Stimulated activated CD8-positive, alpha-beta memory T cell treated with anti-CD3 and anti-CD28 coated beads, Interleukin-7, amount 100 ng/mL, for 1 hour (primary cell): ENCODE measurements at places on chromosomes 7 and 10.
A peak's percentile ranks its signal among the peaks of the same experiment; 100 is the strongest.

DNA sequence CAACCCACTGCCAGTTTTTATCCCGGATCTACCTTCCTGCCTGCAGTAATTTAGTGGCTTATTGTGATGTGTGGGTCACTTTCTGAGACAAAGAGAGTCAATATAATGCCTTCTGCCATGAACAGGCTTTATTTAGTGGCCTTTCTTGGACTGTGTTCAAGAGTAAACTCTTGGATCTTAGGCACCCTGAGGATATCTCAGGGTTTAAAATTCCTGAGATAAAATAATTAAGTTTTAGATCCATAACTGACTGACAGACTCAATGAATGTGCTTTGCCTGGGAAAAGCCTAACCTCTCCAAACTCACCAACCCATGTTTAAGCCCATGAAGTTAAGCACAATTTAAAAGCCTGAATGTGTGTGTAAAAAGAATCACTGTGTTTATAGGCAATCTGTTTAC is 564.3 kb downstream of the LRMDA start:
- no peak for DNase-seq

DNA sequence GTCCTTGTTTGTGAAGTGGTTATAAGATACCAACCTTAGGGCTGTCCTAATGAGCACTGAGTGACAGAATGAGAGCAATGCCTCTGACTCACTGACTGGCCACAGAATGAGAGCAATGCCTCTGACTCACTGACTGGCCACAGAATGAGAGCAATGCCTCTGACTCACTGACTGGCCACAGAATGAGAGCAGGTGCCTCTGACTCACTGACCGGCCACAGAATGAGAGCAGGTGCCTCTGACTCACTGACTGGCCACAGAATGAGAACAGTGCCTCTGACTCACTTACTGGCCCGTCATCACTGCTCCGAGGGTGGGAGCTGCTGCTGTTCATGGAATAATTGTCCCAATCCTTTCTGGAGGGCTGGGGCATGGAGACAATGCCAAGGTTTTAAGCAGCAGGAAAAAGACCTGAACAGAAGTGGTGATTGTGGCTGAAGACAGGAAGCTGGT is 265.2 kb upstream of the PPP2R2D start:
- no peak for DNase-seq

DNA sequence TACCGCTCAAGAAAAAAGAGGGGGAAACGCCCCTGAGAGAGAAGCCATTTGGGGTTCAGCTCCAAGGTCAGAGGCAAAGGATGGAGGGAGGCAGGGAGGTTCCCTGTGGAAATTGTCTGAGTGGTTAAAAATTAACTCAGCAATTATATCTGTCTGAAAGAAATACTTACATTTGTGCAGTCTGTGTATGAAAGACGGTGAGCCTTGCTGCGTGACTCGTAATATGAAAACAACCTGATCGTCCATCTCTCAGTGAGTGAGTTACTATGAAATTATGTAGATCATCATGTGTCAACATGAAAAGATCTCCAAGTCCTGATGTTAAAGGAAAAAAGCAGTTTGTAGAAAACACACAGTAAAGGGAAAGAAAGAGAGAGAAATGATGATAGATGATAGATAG is 67.2 kb upstream of the FAM204A start:
- no peak for DNase-seq

- no peak for DNase-seq
Measured at GRCh38 chr10:44389556-44389955, 4.7 kb upstream of the CXCL12 start.

DNA sequence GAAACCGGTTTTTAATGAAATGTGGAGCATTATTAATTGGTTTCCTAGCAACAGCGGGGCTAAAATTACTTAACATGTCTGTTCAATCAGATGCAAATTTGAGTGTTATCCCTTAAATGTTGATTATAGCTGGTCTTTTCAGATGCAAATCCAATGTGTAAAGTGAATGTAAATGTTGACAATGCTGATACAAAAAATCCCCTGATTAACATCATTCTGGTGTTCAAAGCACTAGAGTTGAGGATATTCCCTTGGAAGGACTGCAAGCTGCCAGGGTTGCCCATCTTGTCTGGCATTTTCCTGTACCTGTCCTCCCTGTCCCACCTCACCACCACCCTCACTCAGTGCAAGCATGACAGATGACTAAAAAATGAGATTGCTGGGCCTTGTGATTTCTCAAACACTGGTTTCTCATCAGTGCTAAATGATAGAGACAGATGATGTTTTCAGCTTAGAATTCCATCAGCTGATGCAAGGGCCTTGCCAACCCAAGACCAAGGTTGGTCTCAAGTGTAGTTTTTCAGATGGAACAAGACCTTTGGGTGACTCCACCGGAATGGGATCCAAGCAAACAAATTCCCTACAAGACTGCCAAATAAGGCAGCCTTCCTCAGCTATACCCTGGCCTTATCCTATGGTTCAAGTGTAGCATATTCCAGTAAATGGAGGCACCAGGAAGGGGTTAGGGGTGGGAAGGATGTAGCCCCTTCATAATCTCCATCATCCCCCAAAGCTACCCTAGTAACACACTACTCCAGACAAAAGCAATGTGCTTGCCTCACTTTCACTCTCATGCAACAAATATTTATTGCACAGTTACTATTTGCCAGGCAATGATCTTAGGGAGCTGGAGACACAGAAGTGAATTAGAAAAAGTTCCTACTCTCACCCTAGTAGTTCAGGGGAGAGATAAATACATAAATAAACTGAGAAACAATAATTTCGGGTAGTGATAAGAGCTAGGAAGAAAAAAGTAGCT is 54.9 kb downstream of the JAZF1 start:
- no peak for DNase-seq

- DNase-seq = no peak
Measured at GRCh38 chr7:6395898-6396595, 51.7 kb downstream of the DAGLB start.

GRCh38 chr10:74883428-74883827 is 57.0 kb downstream of the KAT6B start:
- DNase-seq = no peak

- DNase-seq = peak; percentile 24
Measured at GRCh38 chr10:45420453-45421192, 46.6 kb downstream of the ALOX5 start.

GRCh38 chr10:52256832-52257691 is 57.0 kb upstream of the DKK1 start:
- no peak for DNase-seq

- no peak for DNase-seq
Measured at GRCh38 chr7:3697472-3697871, 396.4 kb downstream of the SDK1 start.

- DNase-seq = no peak
Measured at GRCh38 chr7:149588930-149589329, 91.3 kb upstream of the ZNF746 start.

- no peak for DNase-seq
Measured at GRCh38 chr10:123557366-123558108, 108.6 kb upstream of the GPR26 start.

GRCh38 chr7:4845740-4846142 is 16.1 kb downstream of the PAPOLB start:
- DNase-seq = no peak

DNA sequence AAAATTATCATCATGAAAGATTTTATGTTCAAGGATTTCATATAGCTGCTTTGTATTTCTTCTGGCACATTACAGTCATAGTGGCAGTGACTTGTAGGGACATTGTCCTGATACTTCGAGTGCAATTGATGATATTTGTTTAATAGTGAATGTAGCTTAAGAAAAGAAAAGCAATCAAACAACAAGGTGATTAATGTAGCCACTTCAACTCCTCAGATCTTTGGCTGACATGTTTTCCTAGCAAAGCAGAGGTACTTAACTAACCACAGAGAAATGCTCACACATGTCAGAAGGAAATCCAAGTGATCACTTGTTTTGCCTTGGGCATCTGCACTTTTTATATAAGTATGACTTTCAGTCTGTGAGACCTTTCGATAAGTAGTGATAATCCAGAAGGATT is 470.3 kb downstream of the AUTS2 start:
- no peak for DNase-seq

DNA sequence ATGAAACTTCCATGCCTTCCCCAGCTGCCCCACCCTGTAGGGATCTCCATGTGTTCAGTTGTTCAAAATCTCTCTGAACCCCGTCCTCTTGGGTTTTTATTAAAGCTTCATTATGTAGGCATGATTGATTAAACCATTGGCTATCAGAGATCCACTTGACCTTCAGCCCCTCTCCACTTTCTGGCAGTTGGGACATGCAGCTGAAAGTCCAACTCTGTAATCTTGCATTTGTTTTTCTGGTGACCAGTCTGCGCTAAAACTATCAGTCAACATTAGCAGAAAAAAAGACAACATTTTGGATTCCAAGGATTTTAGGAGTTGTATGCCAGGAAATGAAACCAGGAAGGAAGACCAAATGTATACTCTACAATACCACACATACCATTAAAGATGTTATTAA is 1115.1 kb downstream of the XPNPEP1 start:
- DNase-seq = no peak

DNA sequence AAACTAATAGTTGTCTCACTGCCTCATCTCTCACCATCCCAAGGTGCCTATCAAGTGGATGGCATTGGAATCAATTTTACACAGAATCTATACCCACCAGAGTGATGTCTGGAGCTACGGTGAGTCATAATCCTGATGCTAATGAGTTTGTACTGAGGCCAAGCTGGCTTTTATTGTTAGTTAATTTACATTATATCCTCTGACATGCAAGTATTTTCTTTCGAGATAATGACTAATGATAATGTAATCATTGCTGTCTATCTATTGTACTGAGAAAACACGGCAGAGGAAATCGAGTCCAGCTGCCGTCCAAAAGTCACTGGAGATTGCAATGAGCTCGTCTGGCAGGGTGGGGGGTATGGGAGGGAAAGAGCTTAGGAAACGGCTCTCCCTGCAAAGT is 172.4 kb upstream of the LANCL2 start:
- DNase-seq = no peak

DNA sequence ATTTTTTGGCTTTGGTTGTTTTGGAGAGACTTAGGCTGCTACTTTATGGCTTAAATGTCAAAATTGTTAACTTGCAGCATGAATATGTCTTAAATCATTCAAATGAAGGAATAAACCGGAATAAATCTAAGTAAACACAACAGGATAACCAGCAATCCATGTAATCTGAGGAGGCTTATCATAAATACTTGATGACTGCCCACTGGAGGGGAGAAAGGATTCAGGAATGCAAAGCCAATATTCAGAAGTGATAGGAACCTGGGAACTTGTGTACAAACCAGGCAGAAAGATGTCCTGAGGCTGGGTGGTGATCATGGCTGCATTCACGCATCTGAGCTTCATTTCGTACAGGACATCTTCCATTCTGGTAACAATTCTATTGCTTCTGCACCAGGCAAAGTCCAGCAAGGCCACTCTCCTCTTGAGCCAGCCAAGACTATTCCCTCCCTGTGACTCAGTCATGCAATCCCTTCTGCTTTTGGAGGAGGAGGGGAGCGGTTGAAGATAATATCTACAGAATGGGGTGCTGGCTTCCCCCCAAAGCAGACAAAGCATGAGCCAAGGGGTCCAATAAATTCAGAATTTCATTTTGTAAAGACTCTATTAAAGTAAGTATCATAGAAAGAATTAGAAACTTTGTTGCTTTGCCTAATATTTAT is 374.5 kb downstream of the PHTF2 start:
- DNase-seq = no peak

DNA sequence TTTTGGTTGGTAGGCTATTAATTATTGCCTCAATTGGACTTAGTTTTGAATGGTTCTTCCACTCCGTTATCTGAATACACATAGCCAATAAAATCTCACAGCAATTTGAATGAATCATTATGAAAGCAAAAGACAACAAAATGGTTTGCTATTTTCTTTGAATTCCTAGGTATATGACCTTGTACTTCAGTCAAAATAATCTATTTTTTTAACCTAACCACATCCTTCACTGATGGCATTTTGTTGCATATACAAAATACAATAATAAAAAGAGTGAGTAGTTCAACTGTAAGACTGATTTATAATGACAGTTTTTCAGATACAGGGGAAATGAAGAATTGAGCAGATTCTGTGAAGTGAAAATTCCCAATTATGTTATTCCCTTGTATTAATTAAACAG is 433.1 kb downstream of the HTR7 start:
- no peak for DNase-seq

DNA sequence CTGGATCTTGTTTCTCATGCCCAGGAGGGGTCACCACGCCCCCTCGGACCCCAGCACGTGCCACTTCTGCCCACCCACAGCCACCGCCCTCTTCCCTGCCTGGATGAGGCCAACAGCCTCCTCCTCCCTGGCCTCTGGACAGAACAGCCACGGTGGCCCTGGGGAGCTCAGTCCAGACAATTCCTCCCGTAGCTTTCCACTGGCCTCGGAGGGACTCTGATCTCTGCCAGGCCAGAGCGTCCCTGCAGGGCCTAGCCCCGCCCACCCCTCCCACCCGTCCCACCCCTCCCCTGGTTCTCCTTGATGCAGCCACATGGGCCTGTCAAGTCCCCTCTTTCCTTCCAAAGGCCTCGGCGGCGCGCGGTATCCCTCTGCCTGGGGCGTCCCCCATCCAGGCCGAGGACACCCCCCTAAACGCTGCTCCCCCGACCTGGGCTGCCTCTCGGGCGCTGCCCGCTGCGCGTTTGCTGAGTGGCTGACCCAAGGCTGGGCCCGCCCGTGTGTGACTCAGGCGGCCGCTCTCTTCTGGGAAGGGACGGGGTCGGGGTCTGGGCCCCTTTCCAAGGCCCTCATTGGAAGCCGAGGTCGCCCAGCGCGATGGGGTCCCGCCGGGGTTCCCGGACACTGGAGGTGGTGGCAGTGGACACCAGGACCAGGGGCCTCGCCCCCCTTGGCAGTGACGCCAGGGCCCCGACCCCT is 557 bp downstream of the TMEM120A start:
- DNase-seq = no peak

DNA sequence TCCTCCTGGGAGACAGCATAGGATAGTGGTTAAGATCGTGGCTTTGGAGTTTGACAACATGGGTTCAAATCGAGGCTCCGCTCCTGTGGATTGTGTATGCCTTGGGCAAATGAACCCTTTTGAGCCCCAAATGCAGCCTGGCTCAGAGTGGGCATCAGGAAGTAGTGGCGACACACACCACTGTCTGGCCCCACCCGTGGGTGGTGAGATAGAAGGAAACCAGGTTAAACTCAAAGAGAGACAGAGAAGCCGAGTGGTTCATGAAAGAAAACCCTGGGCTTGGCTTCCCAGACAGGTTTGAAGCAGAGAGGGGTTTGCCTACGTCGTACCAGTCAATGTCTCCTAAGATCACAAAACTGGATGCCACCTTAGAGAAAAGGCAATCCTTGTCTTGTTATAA is 57.7 kb downstream of the PRTFDC1 start:
- DNase-seq = no peak

GRCh38 chr7:139124084-139124914 is 14.8 kb upstream of the ZC3HAV1 start:
- no peak for DNase-seq

- no peak for DNase-seq
Measured at GRCh38 chr10:122368502-122369254, 5.8 kb upstream of the PLEKHA1 start.

GRCh38 chr7:51160990-51161615 is 155.5 kb downstream of the COBL start:
- peak; percentile 22 for DNase-seq

DNA sequence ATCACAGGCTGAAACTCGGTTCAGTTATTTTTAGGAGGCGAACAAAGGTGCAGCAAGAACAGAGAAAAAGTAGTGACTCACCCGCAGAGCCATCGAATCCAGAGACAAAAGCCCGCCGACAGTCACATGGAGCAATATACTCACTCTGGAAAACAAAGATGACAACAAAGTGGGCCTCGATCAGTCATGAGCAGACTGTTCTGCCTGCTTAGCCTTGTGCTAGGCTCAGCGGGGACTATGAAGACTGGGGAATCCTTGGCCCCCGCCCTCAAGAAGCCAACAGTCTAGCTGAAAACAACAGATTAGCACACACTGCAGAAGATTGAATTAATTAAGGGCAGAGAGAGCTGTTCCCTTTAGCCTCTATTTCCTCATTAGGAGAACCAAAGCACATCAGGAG is 30.4 kb downstream of the XPNPEP1 start:
- no peak for DNase-seq
